Pulmonary artery endothelial cell (primary cell): ENCODE measurements at places on chromosomes 12 and 14. TPM values are rescaled to one million over a fixed set of nuclear protein-coding genes. Genes with fewer than 3 reads are reported as not detected.

The CLEC4A gene
- total RNA-seq: 0.13 TPM in 1 of 2 replicates, not detected in the other

The GYS2 gene
- not detected in 2 replicates for total RNA-seq

The MMP17 gene
- 3.2 and 4.7 TPM in 2 replicates for total RNA-seq

DNA sequence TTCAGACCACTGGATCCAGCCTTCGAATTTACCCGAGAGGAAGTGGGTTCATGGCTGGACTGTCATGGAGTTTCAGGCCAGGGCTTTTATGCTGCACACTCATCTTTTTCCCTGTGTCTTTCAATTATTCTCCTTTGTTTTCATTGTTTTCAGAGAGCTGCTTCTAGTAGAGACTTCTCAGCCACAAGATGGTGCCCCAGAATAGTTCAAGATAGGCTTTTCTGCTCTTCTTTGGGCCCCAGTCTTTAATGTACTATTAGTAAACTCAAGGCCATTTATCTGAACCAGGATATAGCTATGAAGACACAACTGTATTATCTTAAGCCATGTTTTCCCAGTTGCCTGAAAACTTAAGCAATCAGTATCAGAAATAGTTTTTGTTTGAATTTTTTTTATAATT lies 30.4 kb upstream of the PSMA6 start:
- no peak for DNase-seq

- no peak for DNase-seq
Measured at GRCh38 chr14:101836135-101836534, 74.6 kb downstream of the PPP2R5C start.

DNA sequence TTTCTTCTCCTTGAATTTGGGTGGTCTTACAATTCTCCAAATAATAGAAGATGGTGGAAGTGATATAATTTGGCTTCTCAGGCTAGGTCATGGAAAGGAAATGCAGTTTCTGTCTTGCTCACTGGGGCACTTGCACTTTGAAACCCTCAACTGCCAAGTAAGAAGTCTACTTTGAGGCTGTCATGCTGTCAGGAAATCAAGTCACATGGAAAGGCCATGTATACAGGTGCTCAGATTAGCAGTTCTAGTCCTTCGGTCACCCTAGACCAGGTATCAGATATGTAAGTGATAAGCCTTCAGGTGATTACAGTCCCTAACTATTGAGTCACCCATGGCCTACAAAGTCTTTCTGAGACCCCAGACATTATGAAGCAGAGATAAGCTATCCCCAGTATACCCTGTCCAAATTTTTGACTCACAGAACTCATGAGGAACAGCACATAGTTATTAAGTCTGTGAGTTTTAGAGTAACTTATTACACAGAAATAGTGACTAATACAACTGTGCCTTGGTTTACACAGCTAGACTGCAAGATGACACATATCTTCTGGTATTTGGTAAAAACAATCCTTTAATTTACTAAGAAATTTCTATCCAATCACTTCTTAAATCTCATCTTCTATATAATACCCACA lies 26.3 kb upstream of the BBS10 start:
- no peak for DNase-seq
